ENCODE measurements at places on chromosomes 1 and 21. TPM values are rescaled to one million over a fixed set of nuclear protein-coding genes. Genes with fewer than 3 reads are reported as not detected.

GRCh38 chr21:46094401-46095082, 3.4 kb upstream of the COL6A2 start:
- peak; percentile 53 for DNase-seq

DNA sequence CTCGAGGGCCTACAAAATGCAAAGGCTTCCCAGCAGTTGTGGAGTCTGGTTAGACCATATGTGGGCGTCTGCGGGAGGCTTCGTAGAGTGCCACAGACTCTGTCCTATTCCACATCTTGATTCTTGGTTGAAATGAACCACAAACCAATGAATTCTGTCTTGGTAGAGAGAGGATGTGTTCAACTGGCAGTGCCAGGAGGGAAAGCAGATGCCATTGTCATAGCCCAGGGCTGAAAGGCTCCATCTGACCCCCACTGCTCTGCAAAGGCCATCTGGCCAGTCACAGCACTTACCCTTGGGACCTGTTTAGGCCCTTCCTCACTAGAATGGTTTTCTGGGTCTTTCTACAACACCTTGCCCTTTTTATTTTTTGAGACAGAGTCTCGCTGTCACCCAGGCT, 22.1 kb downstream of the ACOT11 start:
- DNase-seq: no peak

DNA sequence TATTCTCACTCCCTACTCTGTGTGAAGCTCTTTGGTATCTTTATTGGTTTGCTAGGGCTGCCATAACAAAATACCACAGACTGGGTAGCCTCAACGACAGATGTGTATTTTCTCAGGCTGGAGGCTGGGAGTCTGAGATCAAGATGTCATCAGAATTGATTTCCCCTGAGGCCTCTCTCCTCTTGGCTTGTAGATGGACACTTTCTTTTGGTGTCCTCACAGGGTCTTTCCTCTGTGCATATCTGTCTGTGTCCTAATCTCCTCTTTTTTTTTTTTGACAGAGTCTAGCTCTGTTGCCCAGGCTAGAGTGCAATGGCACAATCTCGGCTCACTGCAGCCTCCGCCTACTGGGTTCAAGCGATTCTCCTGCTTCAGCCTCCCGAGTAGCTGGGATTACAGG, 71.4 kb upstream of the KCNJ6 start:
- DNase-seq: no peak

DNA sequence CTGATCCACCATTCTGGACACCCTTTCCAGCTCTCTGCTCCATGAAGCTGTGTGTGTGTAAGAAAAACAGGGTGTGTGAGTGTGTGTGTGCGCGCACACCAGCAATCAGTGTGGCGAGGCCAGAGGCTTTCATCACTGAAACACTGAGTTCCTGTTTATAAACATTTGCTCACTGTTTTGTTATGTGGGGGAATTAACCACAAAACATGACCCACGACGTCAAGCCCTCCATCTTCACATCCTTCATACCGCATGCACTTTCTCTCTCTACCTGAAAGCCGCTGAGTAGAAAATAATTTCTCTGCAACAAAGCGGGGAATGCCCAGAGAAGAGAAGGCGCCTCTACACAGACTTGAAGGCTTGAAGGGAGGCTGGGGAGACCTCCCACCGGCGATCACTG, 148.9 kb upstream of the IRF2BP2 start:
- DNase-seq: no peak

GRCh38 chr1:3433076-3433475, 21.4 kb upstream of the ARHGEF16 start:
- DNase-seq: no peak

The KRTAP21-2 gene
- total RNA-seq: not detected
